Cardiac fibroblast (primary cell): ENCODE measurements at places on chromosomes 6 and 20.

DNA sequence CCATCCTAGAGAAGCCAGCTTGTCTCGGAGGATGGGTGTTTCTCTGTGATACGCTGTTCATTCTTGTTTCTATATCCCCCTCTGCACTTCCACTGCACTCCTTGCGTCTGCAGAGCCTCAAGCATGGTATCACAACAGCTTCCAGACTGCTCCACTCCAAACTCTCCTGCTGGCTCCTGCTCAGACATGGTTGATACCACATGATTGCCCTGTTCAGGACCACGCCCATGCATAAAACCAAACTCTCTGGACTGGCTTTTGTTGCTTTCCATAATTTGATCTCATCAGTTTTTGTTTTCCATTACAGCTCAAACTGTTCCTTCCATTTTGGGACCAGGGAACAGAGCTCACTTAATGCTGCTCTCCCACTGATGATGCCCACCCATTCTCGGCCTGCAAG is 30.0 kb upstream of the SMIM29 start:
- no peak for DNase-seq

- no peak for DNase-seq
Observed at GRCh38 chr20:61957961-61958715, 107.5 kb downstream of the TAF4 start.

DNA sequence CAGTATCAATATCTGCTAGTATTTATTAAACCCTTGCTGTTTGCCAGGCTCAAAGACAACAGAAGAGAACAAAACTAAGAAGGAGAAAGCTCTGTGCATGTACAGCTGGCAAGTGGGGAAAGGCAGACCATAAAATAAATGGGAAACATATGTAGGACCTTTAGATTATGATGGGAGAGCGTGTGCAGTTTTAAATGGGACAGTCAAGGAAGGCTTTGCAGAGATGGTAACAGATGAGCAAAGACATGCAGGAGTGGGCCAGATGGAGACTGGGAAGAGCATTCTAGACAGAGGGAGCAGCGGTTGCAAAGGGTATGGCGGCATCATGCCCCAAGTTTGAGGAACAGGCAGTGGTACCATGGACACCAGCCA is 260.0 kb downstream of the NRN1 start:
- no peak for DNase-seq

DNA sequence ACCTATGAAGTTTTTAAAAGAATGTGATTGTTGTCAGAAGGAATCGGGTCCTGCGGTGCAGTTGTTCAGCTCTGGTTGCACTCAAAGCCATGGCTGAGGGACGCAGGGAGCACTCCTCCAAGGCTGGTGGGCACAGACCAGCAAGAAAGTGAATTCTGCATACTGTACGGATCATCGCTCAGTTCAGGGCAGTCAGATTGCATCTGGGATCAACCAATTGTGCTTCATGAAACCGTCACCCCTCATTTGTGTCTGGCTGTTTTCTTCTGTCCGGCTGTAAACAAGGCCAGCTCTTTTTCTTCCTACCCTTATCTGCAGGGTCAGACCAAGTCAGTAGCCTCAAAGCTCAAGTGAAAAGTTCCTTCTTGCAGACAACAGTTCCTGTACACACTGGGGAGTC is 478.3 kb downstream of the TFAP2A start:
- no peak for DNase-seq

DNA sequence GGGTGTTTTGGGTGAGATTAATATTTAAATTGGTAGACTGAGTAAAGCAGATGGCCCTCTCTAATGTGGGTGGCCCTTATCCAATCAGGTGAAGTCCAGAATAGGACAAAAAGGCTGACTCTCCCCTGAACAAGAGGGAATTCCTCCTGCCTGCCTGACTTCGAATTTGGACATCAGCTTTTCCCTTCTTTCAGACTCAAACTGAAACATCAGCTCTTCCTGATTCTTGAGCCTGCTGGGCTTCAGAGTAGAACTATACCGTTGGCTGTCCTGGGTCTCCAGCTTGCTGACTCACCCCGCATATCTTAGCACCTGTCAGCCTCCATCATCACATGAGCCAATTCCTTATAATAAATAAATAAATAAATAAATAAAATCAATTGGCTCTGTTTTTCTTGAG is 15.0 kb upstream of the TGM6 start:
- no peak for DNase-seq

DNA sequence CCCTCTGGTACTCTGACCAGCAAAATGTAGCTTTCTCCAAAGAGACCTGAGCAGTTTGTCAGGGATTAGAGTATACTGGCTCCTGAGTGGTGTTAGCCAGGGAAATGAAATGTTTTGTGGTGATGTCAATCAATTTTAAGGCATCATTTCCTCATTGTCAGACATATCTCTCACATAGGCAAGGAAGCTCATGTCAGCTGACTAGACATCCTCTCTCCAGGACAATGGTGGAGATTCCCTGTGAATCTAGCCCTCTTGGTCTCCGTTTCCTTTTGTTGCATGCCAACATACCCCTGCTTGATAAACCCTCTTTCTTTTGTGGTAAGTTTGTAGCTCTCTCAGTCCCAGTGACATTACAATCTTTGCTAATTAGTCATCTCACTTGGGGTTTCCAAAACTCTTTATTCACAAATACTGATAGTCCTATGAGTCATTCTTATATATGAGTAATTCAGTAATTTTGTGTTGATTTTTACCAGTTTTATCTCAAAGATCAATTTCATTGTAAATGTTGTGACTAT is 135.6 kb upstream of the PTPRK start:
- peak; percentile 79 for DNase-seq

GRCh38 chr20:14553774-14554534 is 216.5 kb upstream of the FLRT3 start:
- peak; percentile 13 for DNase-seq

GRCh38 chr6:115643762-115644161 is 416.9 kb downstream of the FRK start:
- DNase-seq: peak; percentile 22

DNA sequence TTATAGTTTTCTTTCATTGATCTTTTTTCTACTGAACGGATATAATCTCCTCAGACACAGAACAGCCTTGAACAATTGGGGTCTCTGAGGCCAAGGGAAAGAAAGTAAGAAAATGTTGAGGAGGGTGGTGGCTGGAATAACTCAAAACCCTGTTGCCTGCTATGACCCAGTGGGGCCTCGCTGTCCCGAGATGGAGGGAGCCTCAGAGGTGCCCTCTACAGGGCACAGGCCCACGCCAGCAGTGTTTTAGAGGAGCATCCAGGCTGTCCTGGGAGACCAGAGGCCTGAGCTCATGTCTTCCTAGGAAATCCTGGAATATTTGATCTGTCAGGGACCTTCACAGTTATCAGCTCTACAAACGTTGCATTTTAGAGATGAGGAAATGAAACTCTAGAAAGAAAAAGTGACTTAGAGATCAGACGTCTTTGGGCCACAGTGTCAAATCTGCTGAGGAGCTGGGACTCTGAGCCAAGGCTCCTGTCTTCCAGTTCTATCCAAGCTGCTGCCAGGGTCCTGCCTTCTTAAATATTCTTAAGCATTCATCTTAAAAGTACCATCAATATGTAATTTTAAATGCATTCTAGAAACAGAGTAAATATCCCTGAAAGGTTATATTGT is 26.3 kb downstream of the ALDH5A1 start:
- peak; percentile 41 for DNase-seq

DNA sequence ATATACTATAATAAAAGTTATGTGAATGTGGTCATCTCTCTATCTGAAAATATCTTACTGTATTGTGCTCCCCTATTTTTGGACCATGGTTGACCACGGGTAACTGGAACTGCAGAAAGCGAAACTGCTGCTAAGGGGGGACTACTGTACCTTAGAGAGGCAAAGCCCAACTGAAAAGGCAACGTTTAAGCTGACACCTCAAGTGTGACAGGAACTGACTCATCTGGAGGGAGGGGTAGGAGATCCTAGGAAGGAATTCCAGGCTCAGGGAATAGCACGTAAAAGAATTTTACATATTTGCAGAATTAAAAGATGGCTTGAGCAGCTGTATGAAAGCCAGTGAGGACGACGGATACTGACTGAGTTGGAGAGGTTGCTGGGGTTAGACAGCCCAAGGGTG is 34.8 kb downstream of the ELOVL2 start:
- peak; percentile 17 for DNase-seq

DNA sequence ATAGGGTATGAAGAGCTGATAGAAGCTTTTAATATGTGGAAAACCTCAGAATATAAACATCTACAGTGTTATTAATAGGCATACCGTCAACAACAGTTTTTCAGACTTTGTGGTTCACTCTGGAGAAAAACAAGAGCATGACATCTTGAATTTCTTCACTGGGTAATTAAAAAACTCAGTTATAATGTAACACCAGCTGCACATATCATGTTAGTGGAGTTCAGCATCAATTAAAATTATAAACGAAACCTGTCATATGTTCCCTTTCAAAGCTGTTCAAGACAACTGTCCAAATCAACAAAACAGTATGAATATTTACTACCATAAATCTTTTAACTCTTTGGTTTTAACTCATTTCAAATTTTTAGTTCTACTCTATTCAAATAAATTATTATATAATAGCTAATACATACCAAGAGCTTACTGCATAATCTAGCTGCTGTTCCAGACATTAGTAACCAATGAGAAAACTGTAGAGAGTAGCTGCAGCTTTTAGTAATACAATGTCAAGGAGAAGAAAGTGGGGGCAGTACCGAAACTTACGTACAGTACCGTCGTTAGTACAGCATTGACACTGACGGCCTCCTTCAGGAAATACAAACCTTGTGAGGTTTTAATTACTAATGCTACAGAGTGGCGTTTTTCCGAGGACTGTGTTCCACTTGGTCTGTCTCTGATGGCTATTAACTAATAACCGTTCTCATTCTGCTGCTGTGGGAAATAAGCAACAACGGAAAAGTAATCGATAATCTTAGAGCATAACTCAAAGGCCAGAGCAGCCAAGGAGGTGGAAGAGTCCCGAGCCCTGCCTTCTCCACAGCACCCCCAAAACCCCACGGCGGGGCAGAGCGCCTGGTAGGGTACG is 532 bp upstream of the PM20D2 start:
- peak; percentile 29 for DNase-seq

- DNase-seq: no peak
Observed at GRCh38 chr20:33282991-33283555, at the start of gene BPIFB1. TSS of gene BPIFB1 (plus strand) at chr20:33283214. CDS start at chr20:33286074, 2,860 bp downstream.

DNA sequence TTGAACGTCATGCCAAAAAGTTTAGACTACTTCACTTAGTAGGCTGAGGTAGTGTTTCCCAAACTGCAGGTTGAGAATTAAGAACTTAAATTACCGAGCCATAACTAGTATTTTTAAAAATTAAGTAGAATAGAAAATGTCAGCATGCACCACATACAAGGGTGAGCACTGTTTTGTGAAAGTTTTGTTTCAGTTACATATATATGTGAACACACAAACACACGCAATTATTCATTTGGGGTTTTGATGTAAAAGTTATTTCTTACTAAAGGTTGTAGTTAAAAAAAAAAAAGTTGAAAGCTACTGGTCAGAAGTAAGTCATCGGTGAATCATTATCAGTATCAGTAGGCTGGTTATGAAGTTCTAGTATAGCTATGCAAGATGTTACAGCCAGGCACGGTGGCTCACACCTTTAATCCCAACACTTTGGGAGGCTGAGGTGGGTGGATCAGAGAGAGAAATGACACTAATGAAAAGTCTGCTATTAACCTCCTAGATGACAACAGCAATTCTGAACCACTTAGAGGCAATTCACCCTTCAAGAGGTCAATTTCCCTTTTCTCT is 24.1 kb downstream of the FASTKD5 start:
- DNase-seq: no peak

DNA sequence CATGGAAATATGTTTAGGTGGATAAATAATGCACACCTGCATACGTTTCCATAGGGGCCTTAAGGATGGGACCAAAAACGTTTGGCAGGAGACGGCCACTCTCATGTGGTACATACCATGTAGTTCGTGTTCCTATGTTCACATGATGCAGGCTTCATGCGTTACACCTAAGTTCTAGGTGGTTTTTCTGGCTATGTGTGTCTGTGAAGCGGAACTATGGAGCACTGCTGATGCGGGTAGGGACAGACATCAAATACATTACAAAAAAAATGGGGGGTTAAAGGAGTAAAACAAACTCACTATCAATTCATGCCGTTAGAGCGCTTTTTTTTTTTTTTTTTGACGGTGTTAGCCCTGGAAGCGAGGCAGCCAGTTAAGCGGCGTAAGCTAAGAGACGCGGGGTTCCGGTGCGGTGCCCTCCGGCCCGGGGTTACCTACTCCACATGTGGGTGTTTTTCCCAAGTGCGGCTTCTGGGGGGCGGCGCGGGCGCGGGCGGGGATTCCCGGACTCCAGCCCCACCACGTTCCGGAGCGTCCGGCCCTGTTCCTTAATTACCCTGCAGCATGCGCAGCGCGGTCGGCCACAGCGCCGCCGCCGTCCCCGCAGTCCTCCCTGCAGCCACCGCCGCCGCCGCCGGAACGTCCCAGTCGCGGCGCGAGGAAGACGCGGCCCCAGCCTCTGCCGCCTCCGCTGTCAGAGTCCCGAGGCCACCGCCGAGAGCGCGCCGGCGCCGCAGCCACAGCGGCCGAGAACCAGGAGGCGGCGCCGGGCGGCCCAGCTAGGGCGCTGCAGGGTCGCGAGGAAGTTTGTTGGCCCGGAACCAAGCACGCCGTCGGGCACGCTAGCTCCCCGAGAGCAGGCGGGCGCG is 648 bp downstream of the COL19A1 start:
- peak; percentile 28 for DNase-seq

GRCh38 chr20:40743141-40743775 is 54.2 kb upstream of the MAFB start:
- DNase-seq: no peak

DNA sequence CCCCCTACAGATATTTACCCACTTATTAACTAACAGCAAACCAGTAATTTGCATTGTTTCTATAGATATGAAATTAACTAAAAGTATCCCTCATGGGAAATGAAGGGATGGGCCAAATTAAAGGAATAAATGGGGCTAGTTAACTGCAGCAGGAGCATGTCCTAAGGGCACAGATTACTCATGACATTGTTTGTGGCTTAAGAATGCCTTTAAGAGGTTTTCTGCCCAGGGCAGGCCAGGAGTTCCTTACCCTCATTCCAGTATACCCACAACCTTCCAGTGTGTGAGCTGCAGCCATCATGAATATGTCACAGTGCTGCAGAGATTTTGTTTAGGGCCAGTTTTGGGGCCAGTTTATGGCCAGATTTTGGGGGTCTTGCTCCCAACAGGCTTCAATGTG is 1101.9 kb downstream of the PRIM2 start:
- DNase-seq: no peak

DNA sequence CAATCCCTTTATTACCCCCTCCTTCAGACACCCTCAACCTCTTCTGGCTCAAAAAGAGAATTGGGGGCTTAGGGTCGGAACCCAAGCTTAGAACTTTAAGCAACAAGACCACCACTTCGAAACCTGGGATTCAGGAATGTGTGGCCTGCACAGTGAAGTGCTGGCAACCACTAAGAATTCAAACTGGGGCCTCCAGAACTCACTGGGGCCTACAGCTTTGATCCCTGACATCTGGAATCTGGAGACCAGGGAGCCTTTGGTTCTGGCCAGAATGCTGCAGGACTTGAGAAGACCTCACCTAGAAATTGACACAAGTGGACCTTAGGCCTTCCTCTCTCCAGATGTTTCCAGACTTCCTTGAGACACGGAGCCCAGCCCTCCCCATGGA is 2.2 kb downstream of the TNF start:
- no peak for DNase-seq

DNA sequence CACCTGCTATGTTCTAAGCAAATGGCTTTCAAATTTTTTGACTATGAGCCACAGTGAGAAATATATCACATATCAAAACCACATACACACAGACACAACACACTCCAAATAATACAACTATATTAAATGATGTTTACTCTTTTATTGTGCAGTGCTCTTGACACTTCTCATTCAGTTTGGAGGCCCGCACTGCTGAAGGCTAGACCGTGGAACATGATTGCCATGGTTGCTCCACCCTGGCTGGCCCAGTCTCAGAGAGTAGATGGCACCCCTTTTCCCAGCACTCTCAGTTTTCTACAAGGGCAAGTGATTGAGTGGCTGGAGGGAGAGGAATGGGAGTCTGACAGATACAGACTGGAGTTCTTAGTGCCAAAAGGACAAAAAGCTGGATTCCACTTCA is 86.9 kb downstream of the SH3BGRL2 start:
- no peak for DNase-seq
